ENCODE measurements at places on chromosomes 5 and 9. TPM values are rescaled to one million over a fixed set of nuclear protein-coding genes. Genes with fewer than 3 reads are reported as not detected.

The F2RL1 gene
- total RNA-seq = 77.1 TPM

The INPP5E gene
- total RNA-seq = 5.0 TPM

The NEUROG1 gene
- total RNA-seq = not detected

The ARHGEF37 gene
- 4.9 TPM for total RNA-seq

The ORM2 gene
- not detected for total RNA-seq

The FGF10 gene
- total RNA-seq = not detected

The NUTM2G gene
- total RNA-seq = not detected

The NTRK2 gene
- 0.30 TPM for total RNA-seq

Measured in epithelial cell of umbilical artery (primary cell).